ENCODE measurements at places on chromosomes 2 and 18.

GRCh38 chr18:9804517-9805104 is 81.2 kb upstream of the TXNDC2 start:
- no peak for DNase-seq

- no peak for DNase-seq
Measured at GRCh38 chr2:159589286-159589685, 27.1 kb downstream of the BAZ2B start.

DNA sequence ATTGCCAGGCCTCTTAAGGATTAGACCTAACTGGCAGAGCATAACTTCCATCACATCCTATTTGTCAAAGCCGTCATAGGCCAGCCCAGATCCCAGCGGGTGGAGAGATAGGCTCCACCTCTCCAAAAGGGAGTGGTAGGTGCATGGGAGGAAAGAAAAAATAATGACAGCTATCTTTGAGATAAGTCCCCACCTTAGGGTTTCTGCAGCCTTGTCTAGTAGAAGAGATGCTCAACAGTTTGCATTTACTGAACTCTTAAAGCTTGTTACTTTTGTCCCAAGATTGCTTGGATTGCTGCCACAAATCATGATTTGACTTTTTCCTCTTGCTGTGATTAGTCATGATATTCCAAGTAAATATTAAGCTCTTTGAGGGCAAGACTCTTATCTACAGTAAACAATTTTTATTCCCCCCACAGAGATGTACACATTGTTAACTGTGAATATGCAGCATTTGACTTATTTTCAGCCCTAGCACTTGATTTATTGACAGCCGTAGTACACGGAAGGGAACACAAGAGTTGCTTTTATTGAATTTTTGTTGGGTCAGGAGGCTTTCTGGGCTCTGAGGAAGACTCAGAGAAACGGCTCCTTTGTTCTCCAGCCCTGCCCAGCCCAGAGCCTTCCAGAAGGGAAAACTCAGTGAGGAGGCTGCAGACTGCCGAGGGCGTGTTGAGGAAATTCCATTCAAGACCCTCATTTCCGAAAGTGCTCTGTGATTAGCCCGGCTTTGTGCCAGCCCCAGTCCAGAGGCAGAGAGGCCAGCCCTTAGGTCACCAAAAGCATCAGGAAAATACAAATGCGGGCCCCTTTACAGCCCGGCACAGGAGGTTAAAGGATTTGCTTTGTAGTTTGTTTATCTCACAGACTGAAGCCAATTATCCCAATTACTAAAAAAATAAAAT is 75.5 kb upstream of the ZNF532 start:
- DNase-seq: no peak

GRCh38 chr2:231890896-231891513 is 35.2 kb downstream of the NPPC start:
- no peak for DNase-seq

GRCh38 chr18:37107748-37108522 is 279.0 kb downstream of the KIAA1328 start:
- no peak for DNase-seq

DNA sequence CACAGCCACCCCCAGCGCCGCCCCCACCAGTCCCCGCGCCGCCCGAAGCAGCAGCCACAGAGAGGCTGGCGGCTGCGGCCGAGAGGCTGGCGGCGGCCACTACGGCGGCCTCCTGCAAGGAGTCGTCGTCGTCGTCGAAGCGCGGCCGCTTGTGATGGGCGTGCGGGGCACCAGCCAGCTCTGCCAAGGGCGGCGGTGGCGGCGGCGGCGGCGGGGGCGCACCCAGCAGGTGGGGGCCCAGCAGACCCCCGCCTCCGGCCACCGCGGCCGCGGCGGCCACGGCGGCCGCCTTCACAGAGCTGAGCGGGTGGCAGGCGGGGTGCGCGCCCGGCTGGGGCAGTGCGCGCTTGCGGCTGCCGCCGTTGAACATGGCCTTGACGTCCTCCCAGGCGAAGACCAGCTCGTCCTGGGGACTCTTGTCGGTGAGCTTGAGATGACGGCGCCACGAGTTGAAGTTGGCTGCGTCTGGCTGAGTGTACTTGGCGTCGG is 3.3 kb downstream of the SKOR2 start:
- no peak for DNase-seq

GRCh38 chr18:74541703-74542555 is 7.6 kb downstream of the CNDP1 start:
- no peak for DNase-seq

DNA sequence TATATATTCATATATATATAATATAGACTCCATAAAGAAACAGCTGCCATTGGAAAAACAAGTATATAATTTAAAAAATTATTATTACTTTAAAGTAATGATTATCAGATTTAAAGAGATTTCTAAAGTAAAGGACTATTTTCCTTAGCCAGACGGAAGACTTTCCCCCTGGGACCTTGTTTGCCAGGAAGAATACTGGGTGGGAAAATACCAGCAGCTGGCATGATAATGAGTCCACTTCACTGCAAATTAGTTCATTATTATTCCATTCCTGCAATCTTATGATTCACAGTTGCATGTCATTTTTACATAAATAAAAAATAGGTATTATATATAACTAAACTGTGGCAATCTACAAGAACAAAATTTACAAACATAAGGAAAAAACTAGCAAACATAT is 339.8 kb upstream of the CDH7 start:
- no peak for DNase-seq

GRCh38 chr2:141728142-141728541 is 402.7 kb downstream of the LRP1B start:
- DNase-seq: no peak

DNA sequence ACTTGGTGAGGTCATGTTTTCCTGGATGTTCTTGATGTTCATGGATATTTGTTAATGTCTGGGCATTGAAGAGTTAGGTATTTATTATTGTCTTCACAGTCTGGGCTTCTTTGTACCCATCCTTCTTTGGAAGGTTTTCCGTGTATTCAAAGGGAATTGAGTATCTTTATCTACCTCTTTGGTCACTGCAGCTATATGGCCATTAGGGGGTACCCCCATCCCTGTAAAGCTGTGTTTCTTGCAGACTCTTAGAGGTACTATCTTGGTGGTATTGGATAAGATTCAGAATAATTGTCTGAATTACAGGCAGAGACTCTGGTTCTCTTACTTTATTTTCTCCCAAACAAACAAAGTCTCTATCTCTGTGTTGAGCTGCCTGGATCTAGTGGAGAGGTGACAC is 401.6 kb upstream of the FSIP2 start:
- DNase-seq: no peak

DNA sequence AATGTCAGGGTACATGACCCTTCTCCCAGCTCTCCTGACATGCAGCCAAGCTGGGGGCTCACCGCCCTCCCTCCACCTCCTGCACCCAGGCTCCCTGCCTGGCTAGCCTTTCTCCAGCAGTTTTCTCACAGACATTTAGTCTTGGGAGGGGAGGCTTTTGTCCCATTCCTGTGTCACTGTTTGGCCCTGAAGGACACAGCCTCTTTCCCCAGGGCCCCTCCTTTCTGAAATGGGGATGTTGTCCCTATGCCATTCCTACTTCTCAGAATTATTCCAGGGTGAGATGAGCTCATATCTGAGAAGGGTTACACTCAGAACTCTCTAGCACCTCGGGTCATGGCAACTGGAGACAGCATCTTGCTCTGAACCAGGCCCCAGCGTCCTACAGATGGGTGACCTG is 47.3 kb upstream of the MRPL33 start:
- no peak for DNase-seq

- DNase-seq: no peak
Measured at GRCh38 chr2:68997401-68997800, 15.6 kb upstream of the ANTXR1 start.

- no peak for DNase-seq
Measured at GRCh38 chr2:201007584-201007998, 44.1 kb upstream of the ORC2 start.

DNA sequence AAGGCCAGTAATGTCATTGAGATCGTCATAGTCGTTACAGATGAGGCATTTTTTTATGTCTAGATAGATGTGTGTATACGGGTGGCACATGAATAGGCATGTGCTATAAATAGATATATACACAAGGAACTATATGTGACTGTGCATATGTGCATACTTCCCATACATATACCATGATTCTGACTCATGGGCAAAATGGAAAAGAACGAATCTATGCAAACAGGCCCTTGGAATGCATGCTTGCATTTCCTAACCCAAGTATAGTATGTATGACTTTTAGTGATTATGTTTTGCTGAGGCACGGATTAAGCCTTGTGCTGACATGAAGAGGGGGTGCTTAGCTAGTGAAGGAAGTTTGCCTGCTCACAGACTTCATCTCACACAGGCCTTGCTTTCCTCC is 111.7 kb downstream of the BCL11A start:
- peak; percentile 37 for DNase-seq

DNA sequence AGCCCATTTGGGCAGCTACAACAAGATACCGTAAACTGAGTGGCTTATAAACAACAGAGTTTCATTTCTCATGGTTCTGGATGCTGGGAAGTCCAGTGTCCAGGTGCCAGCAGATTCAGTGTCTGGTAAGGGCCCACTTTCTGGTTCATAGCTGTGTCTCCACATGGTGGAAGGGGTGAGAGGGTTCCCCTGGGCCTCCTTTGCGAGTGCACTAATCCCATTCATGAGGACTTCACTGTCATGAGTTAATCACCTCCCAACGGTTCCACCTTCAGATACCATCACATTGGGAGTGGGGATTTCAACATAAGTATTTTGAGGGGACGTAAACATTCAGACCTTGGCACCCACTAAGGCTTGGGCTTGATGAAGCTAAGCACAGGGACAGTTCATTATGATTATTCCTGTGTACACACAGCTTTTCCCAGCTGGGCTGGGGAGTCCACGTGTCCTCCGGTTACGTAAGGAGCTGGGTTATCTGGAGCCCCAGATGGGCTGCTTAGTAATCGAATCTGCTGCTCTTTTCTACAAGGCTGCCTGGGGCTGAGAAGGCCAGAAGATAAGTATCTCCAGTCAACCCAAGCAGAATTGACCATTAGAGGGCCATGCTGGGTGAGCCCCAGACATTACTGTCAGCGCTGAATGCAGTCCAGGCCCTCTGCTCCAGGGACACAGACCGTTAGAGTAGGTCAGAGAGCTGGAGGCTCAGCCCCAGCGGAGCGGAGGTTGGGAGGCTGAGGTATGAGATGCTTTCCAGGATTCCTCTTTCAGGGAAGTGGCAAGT is 42.7 kb downstream of the EPAS1 start:
- no peak for DNase-seq

- no peak for DNase-seq
Measured at GRCh38 chr2:38547791-38548190, 54.9 kb downstream of the HNRNPLL start.

- DNase-seq: no peak
Measured at GRCh38 chr2:174344716-174345461, 10.1 kb downstream of the SP9 start.

- no peak for DNase-seq
Measured at GRCh38 chr18:902229-902628, 2.4 kb upstream of the ADCYAP1 start.

GRCh38 chr2:118671701-118672454 is 175.6 kb downstream of the EN1 start:
- DNase-seq: no peak

DNA sequence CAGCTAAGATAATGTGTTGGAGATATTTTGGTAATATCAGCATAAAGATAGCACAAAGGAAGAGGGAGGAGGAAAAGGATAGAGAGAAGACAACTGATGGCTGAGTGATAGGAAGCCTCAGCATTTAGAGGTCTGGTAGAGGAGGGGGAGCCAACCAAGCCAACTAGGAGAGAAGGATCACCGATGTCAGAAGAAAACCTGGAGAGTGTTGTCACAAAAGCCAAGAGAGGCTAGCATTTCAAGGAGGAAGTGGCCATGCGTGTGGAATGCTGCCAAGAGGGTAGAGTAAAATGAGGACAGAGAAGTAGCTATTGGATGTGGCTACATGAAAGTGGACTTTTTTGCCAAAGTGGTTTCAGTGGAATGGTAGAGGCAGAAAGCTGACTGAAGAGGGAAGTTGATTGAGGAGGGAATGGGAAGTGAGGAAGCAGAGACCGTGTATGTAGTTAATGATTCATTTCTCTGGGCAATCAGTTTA is 34.3 kb downstream of the LCLAT1 start:
- no peak for DNase-seq

- no peak for DNase-seq
Measured at GRCh38 chr2:222295368-222296062, 3.3 kb downstream of the PAX3 start.

Data from skeletal muscle cell (primary cell).